Stimulated activated CD4-positive, alpha-beta T cell treated with anti-CD3 and anti-CD28 coated beads, Interleukin-15, amount 100 ng/mL, for 1 hour (primary cell): ENCODE measurements at places on chromosomes 3 and 15.

- peak; percentile 45 for DNase-seq
Observed at GRCh38 chr3:196219194-196219969, 3.0 kb downstream of the SLC51A start.

DNA sequence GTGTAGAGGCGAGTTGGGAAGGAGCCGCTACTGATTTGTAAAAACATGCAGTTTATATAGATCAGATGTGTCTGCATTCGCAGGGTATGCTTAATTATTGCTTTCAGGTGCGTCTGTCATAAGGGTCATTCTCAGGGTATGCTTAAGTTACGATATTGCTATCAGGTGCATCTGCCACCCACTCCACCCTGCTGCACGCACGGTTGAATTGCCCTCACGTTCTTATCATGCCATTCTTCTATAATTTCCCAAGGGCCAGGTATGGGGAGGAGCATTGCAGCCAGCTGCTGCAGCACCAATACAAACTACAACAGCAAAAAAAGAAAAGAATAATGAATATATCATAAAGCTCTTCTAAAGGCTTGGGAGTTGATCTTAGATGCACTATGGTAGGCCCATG lies 230.0 kb downstream of the KBTBD8 start:
- no peak for DNase-seq

DNA sequence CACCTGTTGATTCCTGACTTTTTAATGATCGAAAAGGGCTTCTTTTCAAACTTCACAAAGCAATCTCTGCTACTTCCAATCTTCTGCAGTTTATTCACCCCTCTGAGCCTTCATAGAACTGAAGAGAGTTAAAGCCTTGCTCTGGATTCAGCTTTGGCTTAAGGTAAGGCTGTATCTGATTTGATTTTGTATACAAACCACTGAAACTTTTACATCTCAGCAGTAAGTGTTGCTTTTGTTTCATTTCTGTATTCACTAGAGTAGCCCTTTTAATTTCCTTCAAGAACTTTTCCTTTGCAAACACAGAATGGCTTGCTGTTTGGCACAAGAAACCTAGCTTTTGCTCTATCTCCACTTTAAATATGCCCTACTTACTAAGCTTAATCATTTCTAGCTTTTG lies 1193.0 kb upstream of the GBE1 start:
- no peak for DNase-seq

DNA sequence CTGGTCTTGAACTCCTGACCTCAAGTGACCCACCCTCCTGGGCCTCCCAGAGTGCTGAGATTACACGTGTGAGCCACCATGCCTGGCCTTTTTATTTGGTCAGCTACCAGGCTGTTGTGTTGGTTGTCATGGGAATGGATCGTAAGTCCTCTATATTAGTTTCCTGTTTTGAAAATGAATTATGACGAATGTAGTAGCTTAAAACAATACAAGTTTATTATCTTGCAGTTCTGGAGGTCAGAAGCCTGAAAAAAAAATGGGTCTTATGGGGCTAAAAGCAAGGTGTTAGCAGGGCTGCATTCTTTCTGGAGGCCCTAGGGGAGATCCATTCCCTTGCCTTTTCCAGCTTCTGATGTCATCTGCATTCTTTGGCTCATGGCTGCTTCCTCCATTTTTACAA lies 25.1 kb upstream of the HERC1 start:
- DNase-seq = no peak

DNA sequence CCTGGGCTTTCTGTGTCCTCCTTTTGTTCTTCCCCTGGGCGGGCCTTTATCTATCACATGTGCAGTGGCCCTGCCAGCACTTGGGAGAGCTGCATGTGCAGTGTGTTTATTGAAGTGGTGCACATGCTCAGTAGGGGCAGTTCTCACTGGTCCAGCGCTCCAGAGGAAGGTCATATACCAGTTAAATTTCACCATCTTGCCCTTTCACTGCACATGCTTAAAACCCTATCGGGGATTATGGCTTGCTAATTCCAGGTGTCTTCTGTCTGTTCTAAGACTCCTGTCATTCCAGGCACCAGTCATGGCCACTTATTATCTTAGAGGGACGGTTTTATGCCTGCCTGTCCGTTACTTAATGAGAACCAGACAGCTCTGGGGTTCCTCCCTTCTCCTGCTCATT lies 52.2 kb downstream of the ROPN1B start:
- no peak for DNase-seq

DNA sequence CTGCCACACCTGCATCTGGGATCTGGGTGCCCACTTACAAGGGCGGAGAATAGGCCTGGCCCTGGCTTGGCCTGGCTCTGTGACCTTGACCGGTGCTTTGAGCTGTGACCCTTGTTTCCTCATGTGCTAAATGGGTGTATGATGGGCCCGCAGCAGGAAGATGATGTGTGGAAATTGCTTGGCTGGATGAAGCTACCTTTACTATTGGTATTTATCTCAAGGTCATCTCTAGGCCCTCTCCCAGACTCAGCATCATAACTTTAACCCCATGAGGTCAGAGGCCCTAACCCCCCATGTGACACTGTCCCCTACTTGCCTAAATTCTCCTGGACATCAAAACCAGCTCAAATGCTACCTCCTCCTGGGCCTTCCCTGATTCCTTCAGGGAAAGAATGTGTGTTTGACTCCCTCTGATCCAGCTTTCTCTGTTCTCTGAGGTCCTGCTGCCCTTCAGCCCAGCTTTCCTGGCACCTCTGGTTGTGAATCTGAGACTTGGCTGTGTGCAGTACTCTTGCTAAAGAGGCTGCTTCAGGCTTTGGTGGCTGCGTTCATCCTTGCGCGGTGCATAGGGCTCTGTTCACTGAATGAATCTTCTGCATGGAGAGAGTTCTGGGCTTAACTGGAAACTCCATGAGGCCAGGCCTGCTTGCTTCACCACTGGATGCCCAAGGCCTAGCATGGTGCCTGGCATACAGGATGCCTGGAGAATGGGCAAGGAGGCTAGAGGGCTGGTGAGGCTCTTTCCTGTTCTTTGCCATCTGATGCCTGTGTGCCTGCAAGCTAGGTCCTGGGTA lies 25.2 kb upstream of the SLC6A6 start:
- no peak for DNase-seq

DNA sequence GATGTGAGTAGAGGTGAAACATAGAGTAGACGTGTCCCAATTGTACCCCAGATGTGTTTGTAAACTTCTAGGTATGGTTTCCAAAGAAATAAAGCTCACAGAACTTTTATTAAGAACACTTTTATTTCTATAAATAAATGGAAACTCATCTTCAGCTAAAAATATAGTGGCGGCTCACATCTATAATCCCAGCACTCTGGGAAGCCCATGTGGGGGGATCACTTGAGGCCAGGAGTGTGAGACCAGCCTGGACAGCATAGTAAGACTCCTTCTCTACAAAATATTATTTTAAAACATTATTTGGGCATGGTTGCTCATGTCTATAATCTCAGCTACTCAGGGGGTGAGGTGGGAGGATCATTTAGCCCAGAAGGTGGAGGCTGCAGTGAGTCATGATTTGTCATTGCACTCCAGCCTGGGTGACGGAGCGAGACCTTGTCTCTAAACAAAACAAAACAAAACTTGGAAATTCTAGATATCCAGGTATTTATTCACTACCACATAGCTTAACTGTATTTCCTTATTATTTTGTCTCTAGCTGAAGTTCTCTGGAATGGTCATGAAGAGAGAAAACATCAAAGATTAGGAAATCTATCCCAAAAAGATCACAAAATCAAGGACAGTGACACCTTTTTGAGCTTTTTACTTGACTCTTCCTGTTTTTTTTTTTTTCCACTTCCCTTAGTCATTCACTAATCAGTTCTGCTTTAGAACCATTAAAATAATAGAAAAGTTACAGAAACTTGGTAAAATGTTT lies 258.1 kb downstream of the TIGIT start:
- DNase-seq = no peak

DNA sequence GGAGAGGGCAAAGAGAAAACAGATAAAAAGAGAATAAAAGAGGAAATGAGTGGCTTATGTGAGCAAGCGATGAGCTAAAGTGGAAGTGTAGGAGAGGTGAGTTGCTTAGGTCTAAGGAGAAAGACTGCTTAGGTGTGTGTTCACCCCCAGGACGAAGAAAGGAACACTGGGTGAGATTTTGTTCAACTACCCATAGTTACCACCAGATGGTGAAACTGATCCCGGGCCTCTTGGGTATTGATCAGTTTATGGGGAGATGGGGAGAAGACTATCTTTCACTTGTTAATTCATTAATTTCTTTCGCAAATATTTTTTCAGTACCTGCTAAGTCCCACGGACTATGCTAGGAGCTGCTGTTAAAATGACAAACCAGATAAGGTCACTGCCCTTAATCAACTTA lies 33.9 kb downstream of the GAP43 start:
- no peak for DNase-seq

DNA sequence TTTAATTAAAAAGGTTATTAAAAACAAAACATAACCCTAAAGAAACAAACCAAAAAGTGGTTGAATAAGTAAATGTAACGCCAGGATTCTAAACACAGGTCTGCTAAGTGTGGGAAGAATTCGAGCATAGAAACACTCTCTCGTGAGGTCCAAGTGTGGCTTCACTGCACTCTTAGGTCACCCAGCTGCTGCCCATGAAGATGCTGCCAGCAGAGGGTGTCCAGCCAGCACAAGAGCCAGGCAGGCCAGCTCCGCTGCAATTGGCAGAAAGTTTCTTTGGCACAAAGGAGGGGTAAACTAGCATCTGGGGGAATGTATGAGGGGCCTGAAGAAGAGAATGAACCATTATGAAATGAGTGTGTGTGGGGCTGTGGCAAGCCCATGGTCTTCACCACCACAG lies 215.7 kb upstream of the FEZF2 start:
- no peak for DNase-seq

DNA sequence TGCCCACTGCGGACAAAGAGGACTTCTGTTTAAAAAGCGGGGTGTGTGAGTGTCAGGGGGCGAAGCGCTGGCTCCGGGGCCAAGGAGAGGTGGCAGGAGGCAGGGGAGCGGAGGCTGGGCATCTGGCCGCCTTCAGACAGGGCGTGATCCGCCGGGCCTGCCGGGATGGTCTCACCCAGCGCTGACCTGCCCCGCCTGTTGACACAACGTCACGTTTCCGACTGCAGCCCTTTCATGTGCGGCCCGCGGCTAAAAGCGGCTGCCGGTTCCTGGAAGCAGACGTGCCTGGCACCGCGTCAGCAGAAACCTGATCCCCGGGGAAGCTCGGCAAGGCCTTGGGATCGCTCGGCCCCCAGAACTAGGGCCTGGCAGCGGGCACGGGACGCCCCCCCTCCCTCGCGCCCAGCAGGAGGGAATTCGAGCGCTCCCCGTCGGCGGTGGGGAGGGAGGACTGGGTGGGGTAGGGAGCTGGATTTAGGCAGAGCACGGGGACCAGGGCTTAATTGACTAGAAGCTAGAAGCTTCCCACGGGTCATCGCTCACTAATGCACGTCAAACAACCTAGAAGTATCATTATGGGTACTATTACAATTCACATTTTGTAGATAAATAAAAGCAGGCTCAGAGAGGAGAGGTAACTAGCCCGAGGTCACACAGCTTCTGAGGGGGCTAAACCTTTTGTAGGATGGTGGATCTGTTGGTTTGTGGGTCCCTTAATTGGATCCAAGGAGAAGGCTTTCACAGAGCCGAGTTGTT lies 7.7 kb downstream of the BHLHE40 start:
- DNase-seq = no peak

DNA sequence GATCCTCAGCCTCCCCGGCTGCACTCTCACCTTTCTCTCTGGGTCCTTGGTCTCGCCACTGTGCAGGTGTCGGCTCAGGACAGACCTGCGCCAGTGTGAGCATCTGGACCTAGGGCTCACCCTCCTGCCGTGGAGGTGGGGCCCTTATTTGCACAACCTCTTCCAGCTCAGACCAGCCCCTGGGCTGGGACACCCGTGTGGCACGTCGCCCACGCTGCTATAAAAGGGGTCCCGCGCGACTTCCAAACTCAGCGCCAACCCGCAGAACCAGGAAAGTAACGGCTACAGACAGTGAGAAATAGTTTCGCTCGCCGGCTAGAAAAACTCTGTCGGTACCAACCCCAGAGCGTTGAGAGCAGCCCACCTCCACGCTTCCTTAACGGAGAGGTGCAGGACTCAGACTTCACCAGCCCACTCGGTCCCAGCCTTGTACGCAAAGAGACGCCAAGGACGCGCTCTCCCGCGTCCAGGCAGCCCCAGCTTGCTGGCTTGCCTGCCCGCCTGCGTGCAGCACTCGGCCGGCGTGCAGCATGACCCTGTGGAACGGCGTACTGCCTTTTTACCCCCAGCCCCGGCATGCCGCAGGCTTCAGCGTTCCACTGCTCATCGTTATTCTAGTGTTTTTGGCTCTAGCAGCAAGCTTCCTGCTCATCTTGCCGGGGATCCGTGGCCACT lies at the start of the genes DUOX2 and DUOXA2:
DUOX2 (minus strand) TSS at position 97 of the 675 bp plus-strand sequence. CDS start 761 bp downstream, outside the sequence.
DUOXA2 (plus strand) TSS at position 251 of the 675 bp plus-strand sequence; CDS start at position 531, 280 bp downstream.
- DNase-seq = no peak

- DNase-seq = no peak
Observed at GRCh38 chr3:57709031-57709430, 16.2 kb upstream of the DENND6A start.

DNA sequence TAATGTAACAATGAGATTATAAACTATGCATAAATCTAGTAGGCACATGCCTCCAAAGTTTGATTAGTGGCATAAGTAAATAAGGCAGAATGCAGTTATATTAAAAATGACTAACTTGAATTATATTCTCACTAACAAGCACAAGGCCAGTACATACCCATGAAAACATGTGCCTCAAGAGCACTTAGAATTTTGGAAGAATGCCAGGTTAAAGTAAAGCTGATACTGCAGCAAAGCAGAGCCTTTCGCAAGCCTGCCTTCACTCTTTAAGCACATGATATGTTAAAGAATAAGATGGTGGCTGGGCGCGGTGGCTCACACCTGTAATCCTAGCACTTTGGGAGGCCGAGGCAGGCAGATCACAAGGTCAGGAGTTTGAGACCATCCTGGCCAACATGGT lies 49.0 kb downstream of the KBTBD12 start:
- DNase-seq = no peak

DNA sequence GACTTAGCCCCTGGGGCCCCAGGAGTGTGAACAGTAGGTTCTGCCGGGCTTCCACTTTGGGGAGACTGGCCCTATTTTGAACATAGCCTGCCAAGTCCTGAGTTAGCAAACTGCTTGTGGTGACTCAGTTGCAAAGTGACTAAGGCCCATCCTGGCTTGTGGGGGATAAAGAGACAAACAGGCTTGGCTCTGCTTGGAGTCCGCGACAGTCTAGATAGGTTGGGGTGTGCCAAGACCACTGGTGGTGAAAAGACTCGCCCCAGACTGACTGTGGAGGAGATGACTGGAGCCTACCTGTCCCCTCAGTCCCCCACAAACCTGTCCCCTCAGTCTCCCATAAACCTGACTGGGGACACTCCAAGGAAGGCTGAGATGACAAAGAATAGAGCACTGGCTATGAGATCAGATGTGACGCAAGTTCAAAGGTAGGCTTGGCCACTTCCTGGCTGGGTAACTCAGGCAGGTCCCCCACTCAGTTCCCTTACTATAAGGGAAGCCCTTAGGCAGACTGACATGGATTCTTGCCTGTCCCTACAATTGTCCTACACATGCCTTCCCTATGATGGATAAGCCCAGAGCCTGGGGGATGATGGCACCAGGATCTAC lies 4.3 kb downstream of the DNASE1L3 start:
- no peak for DNase-seq

DNA sequence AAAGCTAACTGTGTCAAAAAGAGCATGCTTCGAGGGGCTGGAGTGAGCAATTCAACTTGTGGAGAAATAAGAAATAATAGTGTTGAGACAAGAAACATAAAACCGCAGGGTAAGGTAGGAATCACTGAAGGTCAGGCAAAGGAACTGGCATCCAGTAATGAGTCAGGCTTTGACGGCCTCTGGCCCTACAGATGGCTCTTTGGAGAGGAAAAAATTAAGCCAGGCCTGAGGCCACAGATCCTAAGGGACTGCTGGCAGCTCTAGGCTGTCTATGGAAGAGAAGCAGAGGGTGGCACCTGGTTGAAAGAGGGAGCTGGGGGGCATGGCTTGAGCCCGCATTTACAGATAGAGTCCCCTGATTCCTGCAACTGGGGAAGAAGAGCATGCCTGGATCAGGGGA lies 28.6 kb upstream of the ZSCAN2 start:
- DNase-seq = no peak
